ENCODE measurements at places on chromosomes 16 and 17.

DNA sequence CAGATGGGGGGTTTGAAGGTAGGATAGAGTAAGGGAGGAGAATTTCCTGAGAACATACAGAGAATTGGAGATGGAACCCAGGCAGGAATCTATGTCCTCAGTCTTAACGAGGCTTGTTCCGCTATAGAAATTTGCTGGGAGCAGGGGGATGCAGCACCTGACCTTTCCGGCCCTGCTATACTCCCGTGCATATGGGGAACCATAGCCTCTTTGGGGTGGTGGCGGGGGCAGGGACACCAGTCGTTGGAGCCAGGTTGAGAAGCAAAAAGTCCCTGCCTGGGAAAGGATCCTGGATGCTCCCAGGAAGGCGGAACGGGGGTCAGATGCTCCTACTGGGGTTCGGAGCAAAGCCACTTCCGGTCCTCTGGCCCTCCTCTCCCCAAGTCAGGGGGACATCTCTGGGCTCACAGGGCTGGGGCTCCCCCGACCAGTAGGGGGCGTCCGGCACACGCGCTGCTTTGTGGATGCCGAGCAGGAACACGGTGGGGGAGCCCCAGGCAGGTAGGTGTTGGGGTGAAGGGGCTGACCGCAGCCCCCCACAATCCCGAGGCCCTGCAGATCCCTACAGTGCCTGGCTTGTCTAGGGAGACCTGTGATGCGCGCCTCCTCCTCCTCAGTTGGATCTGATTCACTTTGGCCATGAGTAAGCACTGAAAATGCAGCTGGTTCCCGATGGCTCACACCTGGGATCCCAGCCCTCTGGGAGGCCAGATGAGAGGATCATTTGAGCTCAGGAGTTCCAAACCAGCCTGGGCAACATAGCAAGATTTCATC is 15.5 kb upstream of the TFAP4 start:
- DNase-seq = peak; percentile 69

GRCh38 chr17:77952368-77952767 is 6.1 kb upstream of the TNRC6C start:
- DNase-seq = no peak

GRCh38 chr16:80500116-80500859 is 40.5 kb upstream of the DYNLRB2 start:
- DNase-seq = no peak

DNA sequence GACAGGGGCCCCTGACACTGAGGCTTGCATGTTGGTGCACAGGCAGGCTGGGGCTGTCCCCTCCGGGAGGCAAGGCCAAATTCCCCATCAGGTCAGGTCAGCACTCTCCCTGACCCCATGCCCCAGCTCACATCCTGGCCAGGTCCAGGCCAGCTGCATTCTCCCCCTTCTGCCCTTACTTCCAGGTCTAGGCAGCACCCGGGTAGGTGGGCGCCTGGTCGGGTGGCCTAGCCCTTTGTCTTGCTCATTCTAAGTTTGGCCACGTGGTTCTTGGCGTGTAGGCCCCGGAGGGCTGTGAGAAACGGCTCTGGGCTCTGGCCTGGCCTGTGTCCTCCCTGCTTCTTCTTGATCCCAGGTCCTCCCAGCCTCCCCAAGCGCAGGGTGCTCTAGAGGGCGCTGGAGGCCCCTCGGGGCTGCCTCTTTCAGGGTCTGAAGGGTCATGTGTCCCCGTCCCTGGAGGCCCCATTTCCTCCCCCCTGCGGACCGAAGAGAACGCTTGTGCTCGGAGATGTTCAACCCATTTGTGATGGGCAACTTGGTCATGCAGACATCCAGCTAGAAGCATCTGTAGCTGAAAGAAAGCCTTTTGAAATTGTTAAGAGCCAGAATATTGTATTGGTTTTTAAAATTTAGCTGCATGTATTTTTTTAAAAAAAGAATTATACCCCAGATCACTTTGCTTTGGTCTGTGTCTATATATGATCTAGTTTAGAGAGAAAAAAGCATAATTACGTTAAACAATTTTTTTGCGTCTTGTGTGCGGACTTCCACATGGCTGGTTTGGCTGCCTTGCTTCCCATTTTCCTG is 6.7 kb downstream of the BAHCC1 start:
- DNase-seq = no peak

DNA sequence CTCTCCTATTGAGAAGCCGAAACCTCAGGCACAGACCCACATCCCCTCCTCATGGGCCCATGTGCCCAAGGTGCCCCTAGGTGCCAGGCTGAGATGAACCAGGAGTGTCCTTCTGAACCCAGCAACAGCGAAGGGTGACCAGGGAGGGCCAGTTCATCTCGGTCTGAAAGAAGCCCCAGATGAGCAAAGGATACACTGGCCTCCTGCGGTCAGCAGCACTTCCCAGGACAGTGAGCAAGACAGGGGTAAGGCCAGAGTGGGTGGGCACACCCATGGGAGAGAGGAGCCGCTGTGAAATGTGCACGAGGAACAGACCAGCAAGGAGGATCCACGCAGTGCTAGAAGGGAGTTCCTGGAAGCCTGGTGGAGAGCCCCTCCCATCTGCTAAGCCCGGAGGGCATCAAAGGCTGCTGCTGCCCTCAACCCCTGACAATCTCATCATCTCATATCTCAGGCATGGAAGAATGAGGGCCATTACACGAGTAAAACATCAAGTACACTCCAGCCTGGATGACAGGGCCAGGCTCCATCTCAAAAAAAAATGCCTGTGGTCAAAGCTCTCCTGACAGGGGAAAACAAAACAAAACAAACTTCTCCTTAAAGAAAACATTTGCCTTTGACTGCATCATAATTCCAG is 3.3 kb upstream of the HBZ start:
- no peak for DNase-seq

DNA sequence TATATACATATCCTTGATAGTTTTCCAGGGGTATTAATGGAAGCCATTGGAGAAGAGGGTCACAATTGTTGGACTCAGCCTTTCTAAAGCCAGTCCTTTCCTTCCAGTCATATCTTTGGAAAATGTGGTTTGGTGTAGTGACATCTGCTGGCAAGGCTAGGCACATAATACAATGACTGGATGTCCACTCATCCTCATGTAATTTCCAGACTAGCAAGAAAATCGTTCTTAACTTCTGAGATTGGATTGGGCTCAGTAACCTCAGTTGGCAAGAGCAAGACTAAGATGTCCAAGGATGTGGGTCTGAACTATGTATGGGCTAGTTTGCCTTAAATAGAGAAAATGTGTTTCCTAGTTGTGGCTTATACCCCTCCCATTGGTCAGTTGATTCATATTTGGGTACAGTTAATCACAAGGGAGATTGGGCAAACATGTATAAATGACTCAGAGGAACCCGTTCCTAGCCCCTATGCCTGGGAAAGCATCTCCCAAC is 8.7 kb upstream of the KAT7 start:
- no peak for DNase-seq

GRCh38 chr17:54117452-54117851 is 294.7 kb downstream of the KIF2B start:
- no peak for DNase-seq

DNA sequence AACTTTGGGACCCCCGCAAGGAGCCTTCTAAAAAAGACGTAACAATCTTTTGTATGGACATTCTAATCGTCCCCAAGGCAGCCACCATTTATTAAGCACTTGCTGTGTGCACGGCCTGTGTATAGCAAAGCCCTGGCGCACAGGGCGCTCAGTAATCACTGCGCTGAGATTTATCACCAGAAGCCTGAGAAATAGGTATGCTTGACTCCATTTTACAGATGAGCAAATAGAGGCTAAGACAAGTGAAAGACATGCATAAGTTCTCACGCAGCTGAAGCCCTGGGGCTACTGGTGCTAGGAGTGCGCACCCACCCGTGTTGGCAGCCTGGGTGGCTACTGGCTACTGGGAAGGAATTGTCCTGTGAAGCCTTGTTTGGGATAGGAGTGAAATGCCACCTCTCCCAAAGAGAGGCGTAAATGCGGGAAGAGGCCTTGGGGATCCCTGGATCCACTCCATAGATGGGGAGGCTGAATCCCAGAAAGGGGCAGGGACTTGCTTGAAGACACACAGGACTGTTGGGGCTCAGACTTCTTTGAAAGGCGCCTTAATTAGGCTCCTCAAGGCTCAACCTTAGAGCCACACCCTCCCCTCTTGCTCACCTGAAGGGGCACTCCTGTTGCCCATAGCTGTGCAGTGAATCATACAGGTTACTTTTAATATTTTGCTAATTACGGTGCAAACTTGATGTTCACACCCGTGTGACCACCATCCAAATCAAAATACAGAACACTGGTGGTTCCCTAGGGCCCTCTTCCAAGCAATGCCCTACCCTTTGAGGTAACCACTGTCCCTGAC is 634 bp upstream of the NATD1 start:
- no peak for DNase-seq

DNA sequence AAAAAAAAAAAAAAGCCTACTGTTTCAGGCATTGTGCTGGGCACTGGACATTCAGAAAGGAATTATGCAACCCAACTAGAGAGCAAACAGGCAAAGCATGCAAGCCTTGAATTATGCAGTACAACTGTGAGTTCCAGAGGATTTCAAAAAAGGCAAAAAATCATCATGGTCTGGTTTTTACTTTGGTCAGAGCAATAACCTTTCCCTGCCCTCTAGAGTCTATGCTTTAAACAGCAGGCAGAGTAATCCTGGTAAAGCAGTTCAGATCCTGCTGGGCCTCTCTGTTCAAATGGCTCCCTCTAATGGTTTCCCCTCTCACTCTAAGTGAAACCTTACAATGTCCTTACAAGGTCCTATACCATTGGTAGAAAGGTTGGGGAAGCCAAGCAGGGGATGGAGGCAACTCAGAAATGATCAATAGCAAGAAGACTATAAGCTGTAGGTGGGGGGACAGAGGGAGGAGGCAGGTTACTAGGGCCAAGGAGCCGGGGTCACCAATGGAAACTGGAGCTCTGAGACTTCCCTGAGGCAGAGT is 4.6 kb upstream of the TAF15 start:
- DNase-seq = peak; percentile 18

DNA sequence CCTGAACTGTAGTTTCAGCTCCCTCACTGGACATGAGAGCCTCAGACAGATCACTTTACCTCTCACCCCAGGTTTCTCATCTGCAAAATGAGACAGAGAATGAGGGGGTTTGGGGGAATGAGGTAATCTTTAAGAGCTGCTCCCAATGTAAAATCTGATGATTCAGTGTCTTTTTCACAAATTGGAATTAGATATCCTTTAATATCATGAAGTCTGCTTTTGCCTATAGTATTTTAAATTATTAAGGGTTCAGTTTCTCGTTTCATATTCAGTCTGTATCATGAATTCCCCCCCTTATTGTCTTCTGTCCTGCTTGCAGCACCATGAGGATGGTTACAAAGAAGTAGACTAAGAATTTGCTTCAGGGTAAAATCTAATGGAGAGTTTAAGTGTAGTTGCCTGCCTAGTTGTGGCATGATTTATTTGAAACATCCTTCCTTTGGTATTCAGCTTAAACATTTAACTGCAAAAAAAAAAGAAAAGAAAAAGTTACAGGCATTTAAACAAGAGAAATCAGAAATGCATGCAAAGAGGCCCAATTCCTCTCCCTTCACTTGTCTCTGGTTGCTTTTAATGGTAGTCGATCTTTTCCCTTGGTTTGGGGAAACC is 77.3 kb downstream of the WNT3 start:
- no peak for DNase-seq

DNA sequence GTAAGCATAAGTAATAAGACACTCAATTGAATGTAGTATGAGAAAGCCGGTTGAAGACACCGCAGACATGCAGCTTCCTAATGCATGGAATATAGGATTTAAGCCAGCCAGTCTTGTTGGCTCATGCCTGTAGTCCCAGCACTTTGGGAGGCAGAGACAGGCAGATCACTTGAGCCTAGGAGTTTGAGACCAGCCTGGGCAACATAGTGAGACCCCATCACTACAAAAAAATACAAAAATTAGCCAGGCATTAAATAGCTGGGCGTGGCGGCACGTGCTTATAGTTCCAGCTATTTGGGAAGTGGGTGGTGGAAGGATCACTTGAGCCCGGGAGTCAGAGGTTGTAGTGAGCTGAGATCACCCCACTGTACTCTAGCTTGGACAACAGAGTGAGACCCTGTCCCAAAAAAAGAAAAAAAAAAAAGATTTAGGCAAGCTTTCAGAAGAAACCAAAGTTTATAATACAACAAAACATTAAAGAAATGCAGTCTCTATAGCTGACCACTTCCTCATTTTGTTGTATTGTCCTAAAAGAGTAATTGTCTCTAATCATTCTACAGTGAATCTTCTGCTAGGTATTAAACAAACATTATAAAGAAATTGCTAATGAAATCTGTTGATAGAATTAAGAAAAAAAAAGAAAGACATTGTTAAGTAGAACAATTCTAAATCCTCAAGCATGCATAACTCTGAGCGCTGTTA is 68.6 kb upstream of the KIFC3 start:
- DNase-seq = no peak

- DNase-seq = no peak
Measured at GRCh38 chr17:7579001-7579833, at the start of gene CD68. Gene CD68, plus strand, starts transcription at chr17:7579638. Its CDS starts 40 bp downstream, at chr17:7579678.

GRCh38 chr17:77880711-77881450 is 77.6 kb upstream of the TNRC6C start:
- DNase-seq = no peak

GRCh38 chr16:84115919-84116719 is 623 bp downstream of the MBTPS1 start:
- peak; percentile 52 for DNase-seq

GRCh38 chr17:80485846-80486245 is 9.4 kb upstream of the NPTX1 start:
- DNase-seq = no peak

DNA sequence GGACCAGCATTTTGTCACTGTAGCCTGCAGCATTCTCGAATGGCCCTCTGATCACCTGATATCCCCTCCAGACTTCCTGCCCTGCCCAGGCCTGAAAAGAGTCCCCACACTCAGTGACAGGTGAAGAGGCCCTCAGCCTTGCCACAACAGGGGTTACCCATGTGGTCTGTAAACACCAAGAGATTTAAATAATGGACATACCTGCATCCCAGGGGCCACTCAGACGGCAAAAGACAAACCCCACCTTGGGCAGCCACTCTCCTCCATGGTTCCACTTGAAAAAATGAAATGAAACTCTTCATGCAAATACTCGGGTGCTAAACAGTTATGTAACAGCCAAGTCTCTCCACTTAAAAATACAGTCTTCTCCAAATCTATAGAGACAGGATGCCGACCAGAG is 22.9 kb upstream of the PECAM1 start:
- no peak for DNase-seq

DNA sequence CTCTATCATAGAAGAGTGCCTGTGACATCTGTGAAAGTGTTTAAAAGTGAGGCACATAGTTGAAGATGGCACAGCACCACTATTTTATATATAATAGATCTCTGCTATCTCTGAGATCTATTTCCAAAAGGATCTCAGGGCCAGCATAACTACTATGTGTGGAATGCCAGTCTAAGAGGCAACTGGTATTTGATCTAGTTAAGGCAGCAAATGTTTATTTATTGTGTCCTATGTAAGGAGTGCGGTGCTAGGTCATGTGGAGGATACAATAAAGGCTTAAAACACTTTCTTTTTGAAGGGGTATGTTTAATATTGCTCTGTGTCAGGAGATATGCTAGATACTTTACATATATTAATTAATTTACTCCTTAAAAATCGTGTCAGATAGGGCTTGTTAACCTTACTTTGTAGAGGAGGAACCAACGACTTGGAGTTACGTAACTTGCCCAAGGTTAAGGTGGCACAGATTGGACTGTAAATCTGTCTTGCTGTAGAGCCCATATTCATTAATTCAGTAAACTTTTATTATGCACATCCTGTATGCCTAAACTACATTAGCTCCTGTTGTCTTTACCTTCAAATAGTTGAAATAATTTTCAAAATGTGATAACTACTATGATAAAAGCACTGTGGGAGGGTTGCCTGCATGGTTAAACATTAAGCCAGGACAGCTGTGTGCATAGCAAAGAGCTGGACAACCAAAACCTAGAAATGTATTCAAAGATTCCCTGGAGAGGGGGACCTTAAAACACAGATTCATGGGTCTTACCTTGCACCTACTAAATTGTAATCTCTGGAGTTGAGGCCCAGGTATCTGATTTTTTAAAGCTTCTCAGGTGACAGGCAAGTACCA is 83.3 kb downstream of the NLK start:
- no peak for DNase-seq

Data from T follicular helper cell (primary cell).